ENCODE measurements at places on chromosomes 2 and 18.

GRCh38 chr2:20194097-20195015 lies 30.6 kb downstream of the SDC1 start:
- H3K27me3 ChIP-seq: no peaks in the 10 kb centered on the region
- H3K4me3 ChIP-seq: no peak overlapping the region
- no peaks in the 10 kb centered on the region for H3K36me3 ChIP-seq
- no peak for DNase-seq
- H3K4me1 ChIP-seq: peaks cover 3% of the 10 kb centered on the region
- no peak overlapping the region for H3K27ac ChIP-seq

- no peak overlapping the region for H3K4me3 ChIP-seq
- H3K4me1 ChIP-seq: no peaks in the 10 kb centered on the region
- no peak overlapping the region for H3K27ac ChIP-seq
- H3K27me3 ChIP-seq: no peaks in the 10 kb centered on the region
Measured at GRCh38 chr18:69978732-69979715, 31.4 kb upstream of the CD226 start.

DNA sequence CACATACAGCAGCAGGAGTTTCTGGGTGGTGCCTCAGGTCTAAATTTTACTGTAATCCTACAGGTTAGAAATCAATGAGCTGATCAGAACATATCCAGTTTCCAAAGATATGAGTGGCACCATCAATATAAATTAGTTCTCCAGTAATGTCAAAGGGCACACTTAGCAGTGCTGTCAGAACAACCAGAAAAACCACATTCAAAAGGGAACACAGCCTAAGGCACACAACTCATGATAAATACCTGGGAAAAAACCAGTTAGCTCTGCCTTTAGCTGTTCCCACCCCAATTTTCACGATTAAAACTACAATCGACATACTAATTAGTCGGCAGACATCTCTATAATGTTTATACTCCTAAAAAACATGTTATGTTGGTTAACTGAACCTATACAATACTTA lies 31.5 kb downstream of the ATP8B1 start:
- peaks cover 34% of the 10 kb centered on the region for H3K4me1 ChIP-seq
- peak overlapping the region; percentile 80 for H3K27ac ChIP-seq
- H3K36me3 ChIP-seq: no peaks in the 10 kb centered on the region
- no peaks in the 10 kb centered on the region for H3K27me3 ChIP-seq
- no peak for DNase-seq

DNA sequence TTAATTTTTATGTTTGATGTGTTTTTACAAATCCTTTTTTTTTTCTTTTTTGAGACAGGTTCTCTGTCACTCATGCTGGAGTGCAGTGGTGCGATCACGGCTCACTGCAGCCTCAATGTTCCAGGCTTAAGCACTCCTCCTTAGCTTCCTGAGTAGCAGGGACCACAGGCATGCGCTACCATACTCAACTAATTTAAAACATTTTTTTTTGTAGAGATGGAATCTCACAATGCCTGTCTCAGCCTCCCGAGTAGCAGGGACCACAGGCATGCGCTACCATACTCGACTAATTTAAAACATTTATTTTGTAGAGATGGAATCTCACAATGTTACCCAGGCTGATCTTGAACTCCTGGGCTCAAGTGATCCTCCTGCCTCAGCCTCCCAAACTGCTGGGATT lies 3.2 kb downstream of the NOTO start:
- no peaks in the 10 kb centered on the region for H3K36me3 ChIP-seq
- H3K27me3 ChIP-seq: peaks cover 40% of the 10 kb centered on the region
- no peak overlapping the region for H3K27ac ChIP-seq
- H3K4me3 ChIP-seq: no peak overlapping the region

- no peaks in the 10 kb centered on the region for H3K4me1 ChIP-seq
- H3K36me3 ChIP-seq: no peaks in the 10 kb centered on the region
- no peaks in the 10 kb centered on the region for H3K27me3 ChIP-seq
- DNase-seq: no peak
Measured at GRCh38 chr18:32707586-32707985, 65.2 kb downstream of the KLHL14 start.

DNA sequence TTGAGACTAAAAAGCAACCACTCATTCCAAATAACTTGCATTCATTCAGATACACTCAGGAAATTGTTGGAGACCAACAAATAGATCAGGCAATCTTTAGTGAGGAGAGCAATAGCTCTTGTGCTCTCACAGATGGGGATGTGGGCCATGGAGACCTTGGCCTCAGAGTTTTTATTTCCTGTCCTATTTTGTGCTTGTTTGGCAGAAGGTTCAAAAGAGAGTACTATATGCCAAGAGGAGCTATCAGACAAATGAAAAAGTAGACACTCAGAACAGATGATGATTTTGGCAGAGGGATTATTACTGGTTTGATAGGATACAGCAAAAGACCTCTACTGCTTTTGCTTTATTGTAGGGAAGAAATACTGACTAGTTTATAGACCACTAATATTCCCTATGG lies 230.2 kb downstream of the KCNE4 start:
- no peak overlapping the region for H3K4me3 ChIP-seq
- H3K36me3 ChIP-seq: no peaks in the 10 kb centered on the region
- no peak for DNase-seq
- H3K4me1 ChIP-seq: no peaks in the 10 kb centered on the region

- H3K27me3 ChIP-seq: no peaks in the 10 kb centered on the region
- H3K36me3 ChIP-seq: no peaks in the 10 kb centered on the region
- H3K4me1 ChIP-seq: no peaks in the 10 kb centered on the region
Measured at GRCh38 chr2:54936766-54937165, 113.5 kb downstream of the RTN4 start.

GRCh38 chr2:134866498-134867099 lies 28.2 kb downstream of the ACMSD start:
- H3K27ac ChIP-seq: peak overlapping the region; percentile 5
- H3K27me3 ChIP-seq: no peaks in the 10 kb centered on the region
- no peak overlapping the region for H3K4me3 ChIP-seq
- peaks cover 11% of the 10 kb centered on the region for H3K4me1 ChIP-seq

DNA sequence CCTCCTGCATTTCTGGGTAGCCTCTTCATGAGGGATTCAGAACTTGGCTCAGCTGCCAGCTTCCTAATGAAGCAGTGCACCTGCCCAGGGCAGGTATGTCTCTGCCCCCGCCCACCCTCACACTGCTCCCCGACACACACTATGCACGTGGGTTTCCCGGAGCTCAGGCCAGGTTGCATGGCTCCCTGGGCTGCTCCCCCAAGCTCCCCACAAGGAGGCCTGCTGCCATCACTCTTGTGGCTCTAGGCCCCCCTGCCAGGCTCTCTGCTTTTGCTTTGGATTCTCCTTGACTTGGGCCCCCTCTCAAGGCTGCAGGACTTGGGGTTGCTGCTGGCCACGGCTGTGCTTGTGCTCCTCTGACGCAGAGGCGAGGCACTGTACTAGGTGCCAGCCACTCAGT lies 43.6 kb downstream of the ADD2 start:
- no peaks in the 10 kb centered on the region for H3K27me3 ChIP-seq
- DNase-seq: no peak
- no peaks in the 10 kb centered on the region for H3K36me3 ChIP-seq
- no peak overlapping the region for H3K27ac ChIP-seq

GRCh38 chr2:238853721-238854120 lies 5.8 kb downstream of the TWIST2 start:
- no peak overlapping the region for H3K27ac ChIP-seq
- no peaks in the 10 kb centered on the region for H3K27me3 ChIP-seq
- peaks cover 10% of the 10 kb centered on the region for H3K4me1 ChIP-seq
- peaks cover 41% of the 10 kb centered on the region for H3K36me3 ChIP-seq
- no peak for DNase-seq
- no peak overlapping the region for H3K4me3 ChIP-seq

DNA sequence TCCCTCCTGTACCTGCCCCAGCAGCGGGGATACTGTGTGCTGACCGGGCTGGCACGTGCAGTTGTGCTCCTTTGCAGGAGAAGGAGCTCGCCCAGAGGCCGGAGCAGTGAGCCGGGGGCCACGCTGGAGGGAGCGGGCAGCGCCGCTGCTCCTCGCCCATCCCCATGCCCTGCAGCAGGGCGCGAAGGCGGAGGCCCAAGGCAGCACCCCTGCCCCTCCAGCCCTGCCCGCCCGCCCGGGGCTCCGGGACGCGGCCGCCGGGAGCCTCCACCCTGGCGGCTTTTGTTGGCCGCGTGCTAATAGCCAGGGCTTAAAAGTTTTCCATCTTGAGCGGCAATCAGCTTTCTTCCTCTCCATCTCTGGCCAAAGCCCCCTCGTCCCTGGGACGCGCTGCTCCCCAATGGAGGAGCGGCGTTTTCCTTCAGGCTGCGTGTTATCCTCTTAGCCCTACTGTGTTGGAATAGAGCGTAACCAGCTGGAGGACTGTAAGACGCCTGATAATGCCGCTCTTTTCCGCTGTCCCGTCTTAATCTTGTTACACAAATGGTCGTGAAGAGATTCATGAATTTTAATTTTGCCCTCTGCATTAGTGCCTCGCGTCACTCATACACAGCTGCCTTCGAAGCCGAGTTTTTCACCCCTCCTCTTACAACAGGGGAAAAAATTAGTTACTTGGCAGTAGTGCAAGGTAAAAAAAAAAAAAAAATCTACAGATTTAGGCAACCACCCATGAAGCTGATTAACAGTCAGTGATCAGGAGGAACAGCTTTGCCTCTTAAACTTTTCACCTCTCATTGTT lies 172.9 kb upstream of the SIX3 start:
- no peak overlapping the region for H3K4me3 ChIP-seq
- H3K36me3 ChIP-seq: no peaks in the 10 kb centered on the region
- no peak overlapping the region for H3K27ac ChIP-seq
- H3K4me1 ChIP-seq: no peaks in the 10 kb centered on the region
- H3K27me3 ChIP-seq: no peaks in the 10 kb centered on the region

GRCh38 chr2:165277295-165277694 lies 38.1 kb downstream of the SCN2A start:
- H3K4me3 ChIP-seq: no peak overlapping the region
- no peaks in the 10 kb centered on the region for H3K4me1 ChIP-seq
- no peaks in the 10 kb centered on the region for H3K36me3 ChIP-seq
- no peak for DNase-seq
- H3K27ac ChIP-seq: no peak overlapping the region

GRCh38 chr2:28855193-28855592 lies 14.9 kb downstream of the TRMT61B start:
- DNase-seq: no peak
- H3K4me3 ChIP-seq: no peak overlapping the region
- H3K27ac ChIP-seq: no peak overlapping the region
- no peaks in the 10 kb centered on the region for H3K27me3 ChIP-seq

DNA sequence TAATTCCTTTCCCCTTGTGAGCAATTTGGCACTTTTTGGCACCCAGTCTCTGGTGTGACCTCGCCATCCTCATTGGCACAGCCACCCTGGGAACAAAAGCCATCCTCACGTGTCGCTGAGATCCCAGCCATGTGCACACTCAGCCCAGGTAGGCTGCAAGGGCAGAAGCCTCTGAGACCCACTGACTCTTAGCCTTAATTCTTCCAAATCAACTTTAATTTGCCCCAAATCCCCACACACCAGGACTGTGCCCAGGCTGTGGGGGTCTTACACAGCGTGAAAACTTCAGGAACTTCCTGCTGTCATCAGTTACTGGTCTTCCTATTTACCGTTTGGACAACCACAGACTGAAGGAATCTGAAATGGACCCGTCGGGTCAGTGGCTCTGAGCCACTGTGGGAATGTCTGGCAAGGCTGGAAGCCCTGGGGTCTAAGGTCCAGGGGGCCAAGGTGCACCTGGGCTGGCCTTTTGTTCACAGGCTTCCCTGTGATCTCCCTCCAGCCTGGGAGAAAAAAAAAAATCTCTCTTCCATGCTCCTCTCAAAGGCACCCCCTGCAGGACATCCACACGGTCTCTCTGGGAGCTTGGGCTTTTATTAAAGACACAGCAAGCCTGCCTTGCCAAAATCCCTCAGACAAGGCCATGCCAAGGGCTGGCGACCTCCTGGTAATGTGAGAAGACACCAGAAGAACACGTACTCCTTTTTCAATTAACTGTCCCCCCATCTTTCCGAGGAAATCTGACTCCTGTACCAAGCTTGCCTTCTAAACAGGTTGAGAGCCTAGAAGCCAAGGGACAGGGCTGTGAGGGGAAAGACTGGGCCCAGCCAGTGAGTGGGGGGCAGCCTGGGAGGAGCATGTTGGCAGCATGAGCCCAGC lies 42.1 kb upstream of the LAPTM4A start:
- no peak overlapping the region for H3K4me3 ChIP-seq
- no peak for DNase-seq
- H3K36me3 ChIP-seq: no peaks in the 10 kb centered on the region
- H3K27me3 ChIP-seq: no peaks in the 10 kb centered on the region
- H3K27ac ChIP-seq: peak overlapping the region; percentile 91

GRCh38 chr2:150491943-150492342 lies 4.5 kb upstream of the RND3 start:
- no peak overlapping the region for H3K4me3 ChIP-seq
- no peaks in the 10 kb centered on the region for H3K27me3 ChIP-seq
- no peak for DNase-seq
- H3K27ac ChIP-seq: peak overlapping the region; percentile 48
- H3K4me1 ChIP-seq: peaks cover 43% of the 10 kb centered on the region

GRCh38 chr2:70356941-70357683 lies 55.2 kb upstream of the FAM136A start:
- no peaks in the 10 kb centered on the region for H3K27me3 ChIP-seq
- DNase-seq: no peak
- no peaks in the 10 kb centered on the region for H3K36me3 ChIP-seq
- H3K27ac ChIP-seq: peak overlapping the region; percentile 22
- H3K4me3 ChIP-seq: no peak overlapping the region

DNA sequence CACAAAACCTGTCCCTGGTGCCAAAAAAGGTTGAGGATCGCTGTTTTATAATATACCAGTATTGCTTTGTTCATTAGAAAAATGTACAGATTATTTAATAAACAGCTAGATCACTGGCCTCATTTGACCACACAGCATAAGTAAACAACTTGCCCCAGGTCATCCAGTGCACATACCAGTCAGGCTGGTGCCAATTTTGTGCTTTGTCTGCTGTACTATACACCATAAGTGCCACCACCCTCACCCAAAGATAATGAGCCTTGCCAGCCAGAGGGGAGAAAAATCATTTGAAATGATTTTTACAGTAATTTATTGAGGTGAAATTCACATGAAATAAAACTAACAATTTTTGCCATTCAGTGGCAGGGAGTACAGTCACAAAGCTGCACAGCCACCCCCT lies 202.2 kb upstream of the TWIST2 start:
- peaks cover 2% of the 10 kb centered on the region for H3K4me1 ChIP-seq
- H3K36me3 ChIP-seq: no peaks in the 10 kb centered on the region
- no peaks in the 10 kb centered on the region for H3K27me3 ChIP-seq
- no peak overlapping the region for H3K4me3 ChIP-seq
- no peak for DNase-seq

DNA sequence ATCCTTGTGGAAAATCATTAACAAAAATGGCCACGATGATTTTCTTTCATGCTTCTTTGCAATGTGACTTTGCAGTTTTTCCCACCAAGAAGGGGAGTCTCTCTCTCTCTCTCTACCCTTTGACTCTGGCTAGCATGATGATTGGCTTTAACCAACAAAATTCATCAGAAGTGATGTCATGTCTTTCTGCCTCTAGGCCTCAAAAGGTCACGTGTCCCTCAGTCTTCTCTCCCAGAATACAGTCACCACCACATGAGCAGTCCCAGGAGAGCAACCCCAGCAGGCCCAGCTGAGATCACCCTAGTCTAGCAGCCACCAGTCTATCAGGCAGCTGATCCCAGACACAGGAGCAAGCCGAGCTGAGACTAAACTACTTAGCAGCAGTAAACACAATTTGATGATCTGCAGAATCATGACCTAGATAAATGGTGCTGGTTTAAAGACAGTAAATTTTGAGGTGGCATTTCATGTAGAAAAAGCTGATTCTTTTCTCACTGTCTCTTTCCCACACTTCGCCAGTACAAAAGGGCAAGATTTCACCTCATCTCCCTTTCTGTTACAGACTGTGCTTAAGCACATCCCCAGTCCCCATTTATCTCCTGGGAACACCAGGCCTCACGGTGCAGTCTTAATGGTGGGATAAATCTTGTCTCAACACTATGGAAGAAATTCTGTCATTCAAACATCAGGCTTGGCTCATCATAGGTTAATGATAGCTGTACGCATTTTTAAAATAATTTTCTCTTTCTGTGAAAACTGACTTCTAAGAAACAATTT lies 132.7 kb downstream of the SCG2 start:
- no peaks in the 10 kb centered on the region for H3K27me3 ChIP-seq
- no peak overlapping the region for H3K4me3 ChIP-seq
- H3K4me1 ChIP-seq: peaks cover 7% of the 10 kb centered on the region
